ENCODE measurements at places on chromosomes 4 and X.

- no peak for DNase-seq
These were observed 58.8 kb downstream of the CLDN34 start for GRCh38 chrX:10025742-10026493.

GRCh38 chr4:2822461-2823300 is 21.0 kb upstream of the ADD1 start:
- DNase-seq = no peak

GRCh38 chrX:37860721-37861120 is 13.3 kb upstream of the DYNLT3 start:
- DNase-seq = no peak

DNA sequence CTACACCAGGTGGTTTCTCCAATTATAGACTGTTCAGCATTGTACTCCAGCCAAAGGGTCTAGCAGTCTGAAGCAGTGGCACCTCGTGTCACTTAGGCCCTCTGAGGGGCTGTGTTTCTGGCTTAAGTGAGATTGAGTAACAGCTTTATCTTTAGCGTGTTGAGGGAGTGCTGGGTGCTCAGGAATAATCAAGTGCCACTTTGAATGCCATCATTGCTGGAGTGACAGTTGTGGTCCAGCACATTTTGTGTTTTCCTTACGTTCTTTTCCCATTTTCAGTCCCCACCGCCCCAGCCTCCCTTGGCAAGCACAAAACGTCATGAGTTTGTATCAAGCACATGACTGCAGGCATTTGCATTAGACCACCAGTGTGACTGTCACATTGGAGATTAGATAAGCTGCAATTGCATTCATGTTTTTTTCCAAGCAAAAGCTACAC is 58.7 kb downstream of the FNIP2 start:
- DNase-seq = no peak

- DNase-seq = peak; percentile 2
These were observed 1995.9 kb downstream of the C4orf33 start for GRCh38 chr4:131091896-131092295.

GRCh38 chr4:68907788-68908700 is 43.6 kb downstream of the UGT2A3 start:
- DNase-seq = no peak

DNA sequence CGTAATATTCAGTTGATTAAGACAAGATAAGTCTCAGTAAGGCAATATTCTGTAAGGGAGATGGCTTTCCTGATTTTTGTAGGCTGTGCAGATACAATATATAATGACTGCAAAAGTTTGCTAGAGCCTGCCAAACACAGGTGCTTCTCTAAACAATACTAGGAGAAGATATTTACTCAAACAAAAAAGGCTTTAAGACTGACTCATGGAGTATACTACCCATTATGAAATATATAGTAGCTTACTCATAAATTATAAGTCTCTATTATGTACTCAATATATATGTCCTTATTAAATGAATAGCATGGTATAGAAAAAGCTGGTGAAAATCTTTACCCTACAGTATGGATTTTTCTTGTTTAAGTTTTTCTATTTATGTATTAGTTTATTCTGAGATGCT is 93.2 kb upstream of the IL15 start:
- DNase-seq = no peak

Data from SW480 (cell line).